Astrocyte of the spinal cord (primary cell): ENCODE measurements at places on chromosomes 16 and 17.

- peak; percentile 68 for DNase-seq
Observed at GRCh38 chr17:82213251-82214011, 789 bp upstream of the CCDC57 start.

DNA sequence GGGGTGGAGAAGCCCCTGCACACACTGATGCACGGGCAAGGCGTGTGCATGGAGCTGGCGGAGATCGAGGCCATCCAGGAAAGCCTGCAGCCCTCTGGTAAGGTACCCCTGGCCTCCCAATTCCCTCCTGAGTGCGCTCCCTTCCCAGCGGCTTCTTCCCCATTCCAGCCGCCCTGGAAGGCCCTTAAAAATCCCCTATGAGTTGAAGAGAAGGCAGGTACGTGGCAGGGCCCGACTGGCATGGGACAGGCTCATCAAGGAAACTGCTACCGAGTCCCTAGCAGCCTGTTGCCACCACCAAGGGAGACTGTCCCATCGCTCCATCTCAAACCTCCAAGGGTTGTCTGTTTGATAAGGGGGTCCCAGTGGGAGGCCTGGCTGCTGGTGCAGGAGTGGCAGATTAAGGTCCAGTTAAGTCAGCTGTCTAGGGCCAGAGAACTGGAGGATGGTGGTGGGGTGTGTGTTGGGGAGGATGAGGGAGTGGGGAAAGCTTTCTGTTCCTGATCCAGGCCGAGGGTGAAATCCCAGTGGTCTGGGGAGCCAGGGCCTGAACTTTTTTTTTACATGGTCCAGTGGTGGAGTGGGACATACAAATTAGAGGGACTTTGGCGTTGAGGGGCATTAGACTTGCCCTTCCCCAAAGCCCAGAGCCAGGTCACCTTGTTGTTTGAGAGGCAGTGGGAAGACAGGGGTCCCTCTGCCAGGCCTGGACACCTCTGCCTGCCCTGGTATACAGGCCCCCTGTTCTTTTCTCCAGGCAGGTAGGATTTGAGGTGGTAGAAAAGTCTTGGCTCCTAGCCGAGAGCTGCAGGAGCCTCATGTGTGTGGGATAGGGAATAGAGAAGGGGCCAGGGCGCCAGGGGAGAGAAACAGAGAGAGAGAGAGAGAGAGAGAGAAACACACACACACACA, 994 bp downstream of the IGFBP4 start:
- DNase-seq, result no peak

DNA sequence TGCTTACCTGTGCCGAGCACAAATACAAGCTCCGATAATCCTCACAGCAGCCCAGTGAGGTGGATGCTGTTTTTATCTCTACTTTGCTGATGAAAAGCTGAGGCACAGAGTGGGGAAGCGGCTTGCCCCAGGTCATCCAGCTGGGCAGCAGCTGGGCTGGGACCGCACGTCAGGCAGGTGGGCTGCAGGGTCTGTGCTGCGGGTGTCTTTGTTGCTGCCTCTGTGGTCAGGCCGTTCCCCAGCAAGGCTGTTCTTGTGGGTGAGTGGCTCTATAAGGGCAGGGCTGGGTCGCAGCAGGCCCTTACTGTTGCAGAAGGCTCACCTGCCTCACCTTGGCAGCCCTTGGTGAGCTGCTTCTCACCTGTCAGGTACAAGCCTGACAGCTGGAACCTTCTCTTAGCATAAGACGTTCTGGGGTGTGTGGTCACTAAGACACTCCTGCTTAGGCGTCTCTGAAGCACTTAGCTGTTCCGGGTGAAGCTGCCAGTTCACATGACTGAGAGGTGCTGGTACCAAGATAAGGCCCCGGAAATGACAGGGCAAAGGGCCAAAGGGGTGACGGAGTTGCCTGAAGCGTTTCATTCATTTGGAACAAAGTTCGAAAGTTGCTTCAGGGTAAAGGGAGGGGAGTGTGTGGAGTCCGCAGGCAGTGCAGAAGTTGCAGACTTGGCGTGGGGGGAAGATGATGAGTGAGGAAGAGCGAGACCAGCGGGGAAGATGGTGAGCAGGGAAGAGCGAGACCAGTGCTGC, 17.4 kb downstream of the IRF8 start:
- DNase-seq, result no peak

- DNase-seq, result no peak
Observed at GRCh38 chr16:12170103-12171040, 193.8 kb downstream of the SNX29 start.

DNA sequence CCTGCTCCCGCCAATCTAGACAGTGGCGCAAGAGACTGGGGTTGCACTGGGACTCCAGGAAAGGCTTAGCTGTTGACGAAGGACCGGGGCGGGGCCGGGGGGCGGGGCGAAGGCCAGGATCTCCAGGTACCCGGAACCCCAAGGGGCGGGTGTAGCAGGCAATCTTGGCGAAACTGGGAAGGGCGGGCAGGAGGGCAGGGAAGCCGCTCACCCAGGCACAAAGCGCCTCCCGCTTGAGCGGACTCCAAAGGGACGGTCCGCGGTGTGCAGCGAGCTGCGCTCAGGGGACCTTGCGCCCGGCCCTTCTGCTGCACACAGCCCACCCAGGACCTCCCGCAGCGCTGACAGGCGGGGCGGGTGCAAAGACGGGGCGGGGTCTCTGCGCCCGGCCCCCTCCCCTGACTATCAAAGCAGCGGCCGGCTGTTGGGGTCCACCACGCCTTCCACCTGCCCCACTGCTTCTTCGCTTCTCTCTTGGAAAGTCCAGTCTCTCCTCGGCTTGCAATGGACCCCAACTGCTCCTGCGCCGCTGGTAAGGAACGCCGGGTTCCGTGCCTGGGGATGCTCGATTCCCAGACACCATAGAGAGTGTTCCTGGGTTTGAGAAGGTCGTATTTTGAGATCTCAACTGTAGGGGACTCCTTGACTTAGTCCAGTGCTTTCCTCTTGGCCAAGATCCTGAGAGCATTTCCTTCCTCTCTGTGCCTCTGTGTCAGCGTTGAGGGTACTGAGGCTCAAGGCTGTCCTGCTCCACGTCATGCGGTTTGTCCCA, at the start of gene MT1F:
Gene MT1F, plus strand, starts transcription at position 405 of the 772 bp plus-strand sequence. Its CDS starts 100 bp downstream, at position 505.
- DNase-seq, result no peak

- DNase-seq, result no peak
Observed at GRCh38 chr16:79092846-79093245, 507.7 kb downstream of the MAF start.

GRCh38 chr16:77660311-77660710, 62.0 kb upstream of the NUDT7 start:
- peak; percentile 60 for DNase-seq

DNA sequence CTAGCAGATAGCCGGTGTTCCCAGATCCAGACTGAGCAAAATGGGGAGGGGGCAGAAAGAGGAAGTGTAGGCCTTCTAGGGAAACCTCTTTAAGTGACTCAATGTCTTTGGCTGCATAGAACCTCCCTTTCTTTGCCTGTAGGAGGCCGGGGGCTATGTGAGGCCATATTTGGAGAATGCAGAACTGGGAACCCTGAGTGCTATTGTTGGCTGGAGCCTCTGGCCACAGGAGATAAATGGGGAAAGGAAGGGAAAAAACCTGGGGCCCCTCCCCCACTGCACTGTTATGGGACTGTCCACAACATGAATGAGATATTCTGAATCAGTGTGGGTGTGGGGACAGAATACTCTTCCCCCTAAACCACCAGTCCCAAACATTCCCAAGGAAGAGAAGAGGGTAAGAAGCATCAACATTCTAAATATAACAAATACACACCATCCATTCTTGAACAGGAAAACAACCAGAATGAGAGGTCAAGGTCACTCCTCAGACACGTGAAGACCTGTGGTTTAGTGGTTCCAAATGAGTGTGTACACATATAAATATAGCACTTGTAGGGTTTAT, 2.4 kb downstream of the VPS25 start:
- DNase-seq, result peak; percentile 86

GRCh38 chr17:4332296-4332970, 34.0 kb downstream of the UBE2G1 start:
- DNase-seq, result no peak

DNA sequence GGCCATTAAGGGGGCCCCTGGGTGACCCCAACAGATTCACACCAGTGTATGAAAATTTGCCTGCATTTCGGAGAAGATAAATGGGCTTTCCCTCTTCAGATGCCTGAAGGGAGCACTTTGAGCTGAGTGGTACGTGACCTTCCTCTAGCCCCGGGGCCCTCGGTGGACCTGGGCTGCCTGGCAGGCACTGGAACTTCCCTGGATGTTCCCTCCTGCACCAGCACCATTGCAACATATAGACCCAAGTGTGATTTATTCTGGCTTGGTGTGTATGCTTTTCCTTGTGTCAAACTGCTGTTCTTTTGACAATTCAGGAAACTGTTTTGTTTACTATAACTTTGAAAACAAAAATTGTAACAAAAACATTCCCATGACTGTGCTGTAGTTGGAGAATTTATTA, 93.8 kb downstream of the TNFRSF13B start:
- DNase-seq, result no peak

DNA sequence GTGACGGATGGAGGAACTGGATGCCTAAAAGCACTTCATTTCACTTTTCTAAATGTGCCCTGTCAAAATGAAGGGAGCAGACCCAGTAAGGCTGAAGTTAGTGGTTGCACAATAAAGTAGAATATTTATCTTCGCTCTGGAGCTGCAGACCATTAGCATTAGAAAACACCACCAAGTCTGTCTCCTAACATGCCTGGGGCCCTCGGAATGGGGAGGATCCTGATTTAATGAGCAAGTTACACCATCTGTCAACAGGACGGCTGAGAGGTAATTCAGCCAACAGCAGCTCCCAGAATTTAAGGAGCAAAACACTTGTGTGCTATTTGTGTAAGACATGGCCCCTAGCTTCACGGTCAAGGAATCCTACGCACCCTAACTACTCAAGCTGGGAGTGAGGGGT, 22.3 kb downstream of the CA10 start:
- no peak for DNase-seq
